ENCODE measurements at places on chromosomes 1 and 21.

DNA sequence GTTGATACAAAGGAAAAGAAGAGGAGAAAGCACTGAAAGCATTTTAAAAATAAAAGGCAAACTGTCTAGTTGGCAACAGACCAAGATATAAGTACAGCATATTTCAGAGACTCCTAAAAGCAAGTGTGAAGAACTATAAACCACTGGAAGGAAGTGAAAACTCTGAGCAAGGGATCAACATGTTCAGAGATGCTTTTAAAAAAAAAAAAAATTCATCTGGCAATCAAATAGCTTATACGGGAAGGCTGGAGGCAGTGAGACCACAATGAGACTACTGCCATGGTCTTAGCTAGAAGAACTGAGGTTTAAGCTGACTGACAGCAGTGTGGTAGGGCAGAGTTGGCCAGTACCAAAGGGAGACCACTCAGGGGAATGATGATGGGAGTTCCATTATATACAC is 124.3 kb downstream of the VAV3 start:
- DNase-seq, result no peak

GRCh38 chr21:43721206-43721605 is 2.3 kb downstream of the PDXK start:
- no peak for DNase-seq

- DNase-seq, result peak; percentile 70
These were observed 29.9 kb upstream of the POFUT2 start for GRCh38 chr21:45317398-45318145.

DNA sequence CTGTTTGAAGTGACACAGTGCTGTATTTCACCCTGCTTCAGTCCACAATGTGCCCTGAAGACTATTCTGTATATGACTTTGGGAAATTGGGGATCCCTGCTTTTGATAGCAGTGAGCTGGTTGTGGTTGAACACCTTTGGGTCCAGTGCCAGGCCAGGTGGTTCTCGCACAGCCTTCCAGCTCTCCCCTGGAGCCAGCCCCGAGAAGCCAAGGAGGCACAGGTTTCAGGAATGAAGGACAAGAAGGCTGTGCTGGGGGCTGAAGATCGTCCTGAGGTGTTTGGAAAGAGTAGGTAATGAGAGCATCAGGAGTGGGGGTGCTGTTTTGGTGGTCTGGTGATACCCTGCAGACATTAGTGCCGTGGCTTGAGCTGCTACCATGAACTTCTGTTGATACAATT is 131.4 kb upstream of the COL6A1 start:
- no peak for DNase-seq

GRCh38 chr1:46044116-46044515 is 88.3 kb downstream of the PIK3R3 start:
- no peak for DNase-seq

- DNase-seq, result no peak
These were observed 56.8 kb downstream of the DESI2 start for GRCh38 chr1:244709476-244710368.

DNA sequence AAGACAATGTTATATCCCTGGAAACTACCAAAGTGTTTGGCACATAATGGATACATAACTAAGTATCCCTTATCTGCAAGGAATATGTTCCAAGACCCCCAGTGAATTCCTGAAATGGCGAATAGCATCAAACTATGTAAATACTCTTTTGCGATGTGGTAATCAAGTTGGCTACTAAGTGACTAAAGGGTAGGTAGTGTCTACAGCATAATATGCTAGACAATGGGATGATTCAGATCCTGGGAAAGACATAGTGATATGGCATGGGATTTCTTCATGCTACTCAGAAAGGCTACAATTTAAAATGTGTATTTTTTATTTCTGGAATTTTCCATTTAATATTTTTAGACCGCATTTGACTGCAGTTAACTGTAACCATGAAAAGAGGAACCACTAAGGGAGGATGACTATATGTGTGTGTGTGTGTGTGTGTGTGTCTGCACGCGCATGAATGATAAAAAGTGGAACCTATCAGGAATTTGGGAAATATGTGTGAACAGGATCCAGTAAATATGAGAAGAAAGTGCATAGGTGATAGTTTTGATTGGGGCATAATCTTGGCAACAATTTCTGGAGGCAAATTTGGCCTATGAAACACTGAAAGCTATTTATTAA is 1899.9 kb downstream of the NCAM2 start:
- no peak for DNase-seq

DNA sequence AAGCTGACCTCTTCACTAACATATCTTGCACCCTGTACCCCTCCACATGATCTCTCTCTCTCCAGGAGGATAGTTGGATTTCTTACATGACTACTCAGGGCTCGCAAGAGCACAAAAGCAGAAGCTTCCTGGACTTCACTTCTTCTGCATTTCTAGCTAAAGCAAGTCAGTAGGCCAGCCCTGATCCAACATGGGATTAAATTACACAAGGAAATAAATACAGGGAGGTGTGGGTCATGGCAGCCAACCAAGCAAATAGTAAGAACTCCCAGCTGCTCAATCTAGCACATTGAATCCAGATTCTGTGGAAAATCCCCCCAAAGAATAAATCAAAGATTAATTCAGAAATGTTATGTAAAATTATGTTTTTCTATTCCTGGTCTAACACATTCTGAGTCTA is 33.3 kb downstream of the KLHDC7A start:
- no peak for DNase-seq

- no peak for DNase-seq
These were observed 14.6 kb downstream of the SYF2 start for GRCh38 chr1:25217598-25218232.

DNA sequence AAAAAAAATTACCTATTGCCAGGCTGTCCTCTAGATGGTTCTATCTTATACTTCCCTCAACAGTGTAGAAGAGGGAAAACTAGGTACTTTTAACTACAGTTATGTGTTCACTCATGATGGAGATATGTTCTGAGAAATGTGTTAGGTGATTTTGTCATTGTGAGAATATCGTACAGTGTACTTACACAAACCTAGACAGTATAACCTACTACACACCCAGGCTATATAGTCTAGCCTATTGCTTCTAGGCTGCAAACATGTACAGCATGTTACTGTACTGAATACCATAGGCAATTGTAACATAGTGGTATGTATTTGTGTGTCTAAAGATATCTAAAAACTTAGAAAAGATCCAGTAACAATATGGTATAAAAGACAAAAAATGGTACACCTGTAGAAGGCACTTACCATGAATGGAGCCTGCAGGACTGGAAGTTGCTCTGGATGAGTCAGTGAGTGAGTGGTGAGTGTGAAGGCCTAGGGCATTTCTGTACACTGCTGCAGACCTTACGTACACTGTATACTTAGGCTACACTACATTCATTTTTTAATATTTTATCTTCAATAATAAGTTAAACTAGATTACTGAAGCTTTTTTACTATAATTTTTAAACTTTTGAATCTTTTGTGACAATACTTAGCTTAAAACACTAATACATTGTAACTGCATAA is 13.2 kb downstream of the MGST3 start:
- no peak for DNase-seq

GRCh38 chr1:200869753-200870391 is 2.9 kb upstream of the GPR25 start:
- DNase-seq, result no peak

DNA sequence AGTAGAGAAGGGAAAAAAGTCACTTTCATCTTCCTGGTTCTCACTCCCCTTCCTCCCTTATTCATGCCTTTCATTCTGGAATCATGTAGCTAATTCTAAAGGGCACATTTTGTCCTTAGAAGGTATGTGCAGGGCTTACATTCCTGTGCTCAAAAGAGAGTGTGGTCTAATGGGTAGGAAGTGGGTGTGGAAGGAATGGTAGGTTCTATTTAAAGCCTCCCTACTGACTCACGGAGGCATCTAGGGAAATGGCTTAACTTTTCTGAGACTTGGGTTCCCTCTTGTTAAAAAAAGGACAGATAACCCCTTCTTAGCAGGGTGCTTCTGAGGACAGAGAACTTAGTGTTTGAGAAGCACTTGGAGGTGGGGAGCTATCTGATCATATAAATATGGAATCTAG is 249.3 kb upstream of the DUSP10 start:
- DNase-seq, result peak; percentile 64

GRCh38 chr1:64077281-64077940 is 126.0 kb upstream of the UBE2U start:
- DNase-seq, result no peak

DNA sequence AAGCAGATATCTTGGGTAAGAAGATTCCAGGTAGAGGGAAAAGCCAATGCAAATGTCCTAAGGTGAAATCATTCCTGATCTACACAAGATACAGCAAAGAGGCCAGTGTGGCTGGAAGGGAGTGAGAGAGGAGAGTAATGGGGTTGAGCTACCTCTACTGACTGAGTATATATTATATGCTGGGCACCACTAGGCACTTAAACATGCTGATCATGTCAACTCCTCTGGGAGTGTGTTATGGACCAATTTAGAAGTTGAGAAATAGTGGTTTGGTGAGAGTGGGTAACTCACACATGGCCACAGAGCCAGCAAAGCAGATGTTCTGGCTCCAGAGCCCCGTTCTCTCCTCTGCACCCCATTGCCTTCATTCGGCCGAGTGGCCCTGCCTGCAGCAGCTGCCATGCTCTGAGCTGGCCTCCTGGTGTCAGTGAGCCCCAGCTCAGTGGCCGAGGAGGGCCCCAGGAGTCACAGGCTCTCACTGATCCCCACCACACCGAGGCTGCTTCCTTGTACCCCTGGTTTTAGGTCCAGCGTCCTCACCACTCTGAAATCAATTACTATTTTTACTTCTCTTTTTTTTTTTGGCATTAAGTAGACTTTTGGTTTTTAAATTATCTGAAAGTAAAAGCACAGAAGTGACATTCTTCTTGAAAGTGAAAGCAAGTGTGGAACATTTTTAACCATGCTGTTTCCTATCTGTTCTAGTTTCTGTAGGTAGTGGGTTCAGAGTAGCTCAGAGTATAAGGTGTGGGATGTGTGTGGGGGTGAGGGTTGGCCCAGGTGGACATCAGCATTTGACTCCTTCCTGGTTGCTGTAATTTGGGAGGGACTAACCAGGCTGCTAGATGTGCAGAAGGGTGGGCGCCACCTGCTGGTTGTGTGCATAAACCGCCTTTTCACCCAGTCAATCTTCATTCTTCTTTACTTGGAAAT is 45.8 kb upstream of the CRNN start:
- peak; percentile 66 for DNase-seq

DNA sequence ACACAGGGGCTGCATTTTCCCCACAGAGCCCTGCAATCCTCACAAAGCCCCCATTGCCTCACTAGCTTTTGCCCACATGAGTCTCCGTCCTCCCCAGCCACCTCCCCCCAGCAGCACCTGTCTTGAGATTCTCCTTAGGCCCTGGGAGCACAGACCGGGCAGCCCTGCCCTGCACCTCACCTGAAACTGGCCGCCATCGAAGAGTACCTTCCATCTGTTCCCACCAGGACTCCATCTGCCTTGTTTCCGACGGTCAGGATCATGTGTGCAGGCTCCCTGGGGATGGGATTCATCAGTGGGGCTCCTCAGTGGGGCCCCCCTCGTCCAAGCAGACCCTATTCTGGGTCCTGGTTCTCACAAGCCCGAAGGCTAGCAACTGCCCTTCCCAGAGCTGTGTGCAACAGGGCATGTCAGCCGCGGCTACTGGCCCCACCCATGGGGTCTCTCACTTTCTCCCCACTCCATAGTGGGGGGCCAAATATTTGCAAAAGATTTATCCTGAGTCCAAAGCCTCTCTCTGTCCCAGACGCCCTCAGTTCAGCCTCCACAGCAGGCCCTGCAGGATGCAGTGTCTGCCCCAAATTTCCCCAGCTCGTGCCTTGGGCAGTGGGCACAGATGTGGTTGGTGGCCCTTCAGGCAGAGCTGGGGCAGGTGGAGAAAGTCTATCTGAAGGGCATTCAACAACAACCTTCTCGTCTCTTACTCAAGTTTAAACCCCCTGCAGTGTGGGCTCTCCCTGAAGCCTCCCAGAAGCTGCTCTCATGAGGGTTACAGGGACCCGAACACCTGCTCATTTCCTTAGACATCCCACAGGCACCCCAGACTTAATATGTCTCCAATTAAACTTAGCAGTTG is 4.8 kb downstream of the PDZK1IP1 start:
- no peak for DNase-seq

GRCh38 chr21:34852448-34852847 is 183.7 kb downstream of the CLIC6 start:
- DNase-seq, result peak; percentile 21

- DNase-seq, result no peak
These were observed 36.0 kb downstream of the PTPRU start for GRCh38 chr1:29272147-29272907.

DNA sequence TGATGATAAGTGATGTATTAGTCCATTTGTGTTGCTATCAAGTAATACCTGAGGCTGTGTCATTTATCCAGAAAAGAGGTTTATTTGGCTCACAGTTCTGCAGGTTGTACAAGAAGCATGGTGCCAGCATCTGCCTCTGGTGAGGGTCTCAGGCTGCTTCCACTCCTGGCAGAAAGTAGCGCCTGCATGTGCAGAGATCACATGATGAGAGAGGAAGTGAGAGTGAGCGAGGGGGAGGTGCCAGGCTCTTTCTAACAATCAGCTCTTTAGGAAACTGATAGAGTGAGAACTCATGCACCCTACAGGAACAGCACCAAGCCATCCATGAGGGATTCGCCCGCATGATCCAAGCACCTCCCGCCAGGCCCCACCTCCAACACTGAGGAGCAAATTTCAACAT is 2.2 kb upstream of the FHAD1 start:
- no peak for DNase-seq

DNA sequence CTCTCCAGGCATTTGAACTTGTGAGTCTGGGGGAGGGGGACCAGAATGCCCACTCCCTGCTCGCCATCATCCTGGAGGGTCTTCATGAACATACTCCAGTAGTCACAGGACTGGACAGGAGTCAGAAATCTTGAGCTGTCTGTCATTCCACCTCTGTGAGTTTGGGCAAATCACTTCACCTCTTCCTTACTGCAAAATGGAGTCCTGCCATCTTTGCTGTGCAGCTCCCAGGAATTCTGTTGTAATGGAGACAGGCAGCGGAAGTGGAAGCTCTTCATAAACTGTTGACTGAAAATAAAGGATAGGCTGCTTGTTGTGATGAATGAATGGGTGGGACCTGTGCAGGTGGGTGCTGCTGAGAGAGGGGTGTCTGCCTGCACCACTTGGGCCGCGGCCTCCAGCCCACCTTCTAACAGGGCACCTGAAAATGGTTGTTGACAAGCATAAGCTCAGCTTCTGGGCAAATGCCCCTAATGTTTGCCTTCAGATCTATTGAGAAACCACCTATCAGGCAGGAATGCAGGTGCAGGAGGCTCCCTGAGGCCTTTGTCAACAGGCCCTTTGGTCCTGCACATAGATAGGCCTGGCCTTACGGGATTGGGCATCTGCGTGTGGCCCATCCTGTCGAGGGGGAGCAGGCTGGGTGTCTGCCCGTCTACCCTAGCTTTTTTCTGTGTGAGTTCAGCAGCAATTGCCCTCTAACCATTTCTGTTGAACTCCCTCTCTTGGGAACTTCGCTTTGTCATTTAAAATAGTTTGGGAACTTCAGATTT is 321.0 kb downstream of the RPS6KC1 start:
- DNase-seq, result no peak

GRCh38 chr1:176033881-176034280 is 173.2 kb downstream of the COP1 start:
- DNase-seq, result no peak

DNA sequence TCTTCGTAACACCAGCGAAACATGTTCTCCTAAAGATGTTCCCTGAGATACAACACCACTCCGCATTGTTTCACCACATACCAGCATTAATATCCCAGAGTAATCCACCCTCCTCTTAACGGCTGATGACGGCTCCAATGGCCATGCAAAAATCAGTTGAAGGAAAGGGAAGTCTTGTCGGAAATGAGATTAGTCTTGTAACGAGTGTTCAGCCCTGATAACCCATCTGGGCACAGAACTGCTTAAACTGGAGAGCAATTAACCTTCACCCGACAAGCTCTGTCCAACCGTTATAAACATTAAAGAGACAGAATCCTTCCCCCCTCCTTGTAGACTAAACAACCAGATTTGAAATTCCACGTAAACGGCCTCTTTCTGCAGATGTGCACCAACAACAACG is 21.9 kb downstream of the ERG start:
- no peak for DNase-seq
